CD4-positive, alpha-beta T cell treated with Interferon gamma for 1 hour (primary cell): ENCODE measurements at places on chromosomes 16 and 17.
A peak's percentile ranks its signal among the peaks of the same experiment; 100 is the strongest.

DNA sequence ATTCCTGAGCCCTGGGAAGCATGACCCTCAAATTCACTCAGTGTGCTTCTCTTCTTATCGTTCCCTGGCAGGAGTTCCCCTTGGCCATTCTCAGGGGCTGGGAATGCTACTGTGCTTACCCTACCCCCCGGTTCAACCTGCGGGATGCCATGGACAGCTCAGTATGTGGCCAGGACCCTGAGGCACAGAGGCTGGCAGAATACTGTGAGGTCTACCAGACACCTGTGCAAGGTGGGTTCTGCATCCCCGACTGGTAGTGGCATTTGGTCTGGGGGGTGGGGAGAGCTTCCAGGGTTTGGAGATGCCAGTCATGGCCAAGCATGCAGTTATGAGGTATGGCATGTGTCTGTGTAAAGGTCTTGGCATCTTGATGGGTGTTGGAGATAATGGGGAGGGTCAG is 39.4 kb downstream of the WSCD1 start:
- no peak for DNase-seq

DNA sequence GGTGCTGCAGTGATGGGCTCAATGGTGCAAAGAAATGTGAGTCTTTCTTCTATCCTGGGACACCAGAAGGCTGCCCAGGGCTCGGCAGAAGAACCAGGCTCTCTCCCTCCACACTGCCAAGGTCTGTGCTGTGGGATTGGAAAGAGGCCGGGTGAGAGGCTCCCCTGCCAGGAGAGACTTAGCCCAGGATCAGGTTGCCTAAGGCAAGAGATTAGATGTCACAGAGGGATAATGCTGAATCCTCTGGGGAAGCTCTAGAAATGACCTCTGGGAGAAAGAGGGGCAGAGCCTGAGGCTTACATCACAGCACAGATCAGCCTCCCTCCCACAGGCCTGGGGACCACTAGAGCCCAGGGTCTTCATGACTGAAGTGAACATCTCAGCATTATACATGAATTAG is 5.7 kb upstream of the DOC2B start:
- no peak for DNase-seq

DNA sequence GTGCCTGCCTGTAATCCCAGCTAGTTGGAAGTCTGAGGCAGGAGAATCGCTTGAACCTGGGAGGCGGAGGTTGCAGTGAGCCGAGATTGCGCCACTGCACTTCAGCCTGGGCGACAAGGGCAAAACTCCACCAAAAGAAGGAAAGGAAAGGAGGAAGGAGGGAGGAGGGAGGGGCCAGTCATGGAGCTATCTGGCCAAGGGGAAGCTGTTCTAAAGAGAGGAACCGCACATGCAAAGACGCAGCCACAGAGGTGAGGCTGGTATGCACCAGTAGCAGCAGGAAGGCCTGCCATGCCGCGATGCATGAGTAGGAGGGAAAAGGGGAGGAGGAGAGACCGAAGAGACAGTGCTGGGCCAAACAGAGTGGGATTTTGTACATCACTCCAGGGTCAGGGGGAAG is 35.9 kb downstream of the HSBP1 start:
- peak; percentile 9 for DNase-seq

GRCh38 chr16:11880007-11880406 is 28.7 kb upstream of the RSL1D1 start:
- DNase-seq: no peak

GRCh38 chr17:48578616-48579470 is 693 bp upstream of the HOXB4 start:
- no peak for DNase-seq

GRCh38 chr16:9650284-9650683 is 531.9 kb downstream of the GRIN2A start:
- no peak for DNase-seq

- peak; percentile 65 for DNase-seq
These were observed at the start of gene PLK1 for GRCh38 chr16:23678430-23679273. TSS of gene PLK1 (plus strand) at chr16:23678889. CDS start at chr16:23678933, 44 bp downstream.

GRCh38 chr16:81740169-81740568 is 38.9 kb upstream of the PLCG2 start:
- DNase-seq: peak; percentile 26

DNA sequence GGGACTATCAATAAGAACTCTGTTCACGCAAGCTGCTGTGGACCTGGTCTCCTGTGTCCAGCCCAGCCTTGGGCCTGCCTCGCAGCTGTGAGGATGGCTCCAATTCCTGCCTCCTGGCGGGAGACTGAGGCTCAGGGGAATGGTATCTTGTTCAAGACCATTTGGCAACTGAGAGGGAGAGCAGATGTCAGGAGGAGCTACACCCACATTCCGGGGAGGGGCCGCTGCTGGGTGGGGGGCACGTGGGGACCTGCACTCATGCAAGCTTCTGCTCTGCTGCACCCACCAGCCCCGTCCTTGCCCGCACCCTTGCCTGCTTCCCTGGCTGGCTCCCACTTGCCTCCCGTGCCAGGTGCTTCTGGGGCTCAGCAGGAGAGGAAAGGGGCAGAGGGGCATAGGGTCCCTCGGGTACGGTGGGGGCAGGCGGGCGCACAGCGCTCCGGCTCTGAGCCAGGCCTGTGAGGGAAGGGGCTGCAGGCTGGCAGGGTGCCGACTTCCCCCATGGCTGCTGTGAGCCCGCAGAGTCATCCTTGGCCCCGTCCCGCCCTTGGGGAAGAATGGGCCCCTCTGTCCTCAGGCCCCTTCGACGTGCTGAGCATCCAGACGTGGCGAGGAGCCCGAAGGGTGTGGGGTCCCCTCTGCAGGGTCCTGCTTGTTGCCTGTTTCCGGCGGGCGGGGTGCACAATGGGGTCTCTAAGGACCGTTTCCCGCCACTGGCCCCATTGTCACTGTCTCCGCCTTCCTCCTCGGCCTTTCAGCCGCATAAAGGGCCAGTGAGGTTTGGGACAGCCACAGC is 2.7 kb downstream of the METRN start:
- no peak for DNase-seq

GRCh38 chr16:87539113-87539512 is 46.3 kb upstream of the ZCCHC14 start:
- no peak for DNase-seq
